ENCODE measurements at places on chromosomes 13 and 19. TPM values are rescaled to one million over a fixed set of nuclear protein-coding genes. Genes with fewer than 3 reads are reported as not detected.

Gene CEACAM3
- not detected for total RNA-seq

- H3K4me3 ChIP-seq = no peak overlapping the region
- DNase-seq = no peak
- peaks cover 24% of the 10 kb centered on the region for H3K4me1 ChIP-seq
- no peaks in the 10 kb centered on the region for H3K27me3 ChIP-seq
- peaks cover 3% of the 10 kb centered on the region for H3K36me3 ChIP-seq
These were observed 64.1 kb downstream of the KLF12 start for GRCh38 chr13:74070065-74070464.

DNA sequence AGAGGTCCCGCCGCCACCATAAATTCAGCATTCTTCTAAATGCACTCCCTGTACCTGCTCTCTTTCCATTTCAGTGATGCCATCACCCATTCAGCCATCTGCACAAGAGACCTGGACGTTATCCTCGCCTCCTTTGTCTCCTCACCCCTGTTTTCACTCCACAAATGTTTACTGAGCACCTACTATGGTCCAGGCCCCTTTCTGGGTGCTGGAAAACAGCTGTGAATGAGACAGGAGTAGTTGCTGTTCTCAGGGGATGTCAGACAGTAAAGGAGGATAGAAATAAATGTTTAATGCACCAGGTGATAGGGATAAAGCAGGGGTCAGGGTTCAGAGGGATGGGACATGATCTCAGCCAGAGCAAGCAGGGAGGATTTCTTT is 3.3 kb downstream of the AP1M1 start:
- peaks cover 35% of the 10 kb centered on the region for H3K36me3 ChIP-seq
- no peaks in the 10 kb centered on the region for H3K27me3 ChIP-seq
- H3K4me1 ChIP-seq = peaks cover 45% of the 10 kb centered on the region
- H3K4me3 ChIP-seq = no peak overlapping the region
- H3K27ac ChIP-seq = no peak overlapping the region

Gene ZNF611
- total RNA-seq = 15.3 TPM

DNA sequence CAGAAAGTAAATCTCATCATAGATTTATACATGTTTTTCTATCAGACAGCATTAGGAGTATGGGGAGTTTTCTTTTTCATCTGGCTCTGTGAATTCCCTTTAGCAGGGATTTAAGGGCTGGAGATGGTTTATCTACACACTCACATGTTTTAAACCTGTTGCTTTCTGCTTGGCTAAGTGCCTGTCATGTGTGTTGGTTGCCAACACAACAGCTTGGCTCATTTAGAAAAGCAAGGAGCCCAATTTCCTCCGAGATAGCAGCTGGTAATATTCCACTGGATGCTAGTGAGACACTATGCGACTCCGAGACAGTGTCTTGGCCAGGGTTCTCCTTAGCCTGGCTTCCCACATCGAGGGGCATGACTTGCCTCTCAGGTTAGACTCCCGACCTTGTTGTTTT is 83.3 kb downstream of the KLF5 start:
- no peak for DNase-seq
- peaks cover 18% of the 10 kb centered on the region for H3K4me1 ChIP-seq
- no peak overlapping the region for H3K4me3 ChIP-seq
- no peak overlapping the region for H3K27ac ChIP-seq

GRCh38 chr13:71864094-71864985 is 2.7 kb downstream of the DACH1 start:
- DNase-seq = peak; percentile 17
- peaks cover 27% of the 10 kb centered on the region for H3K27me3 ChIP-seq
- H3K36me3 ChIP-seq = no peaks in the 10 kb centered on the region
- H3K4me1 ChIP-seq = peaks cover 3% of the 10 kb centered on the region
- H3K4me3 ChIP-seq = no peak overlapping the region
- no peak overlapping the region for H3K27ac ChIP-seq

GRCh38 chr13:20994441-20994821 is 67.0 kb downstream of the LATS2 start:
- no peak overlapping the region for H3K4me3 ChIP-seq
- peaks cover 52% of the 10 kb centered on the region for H3K36me3 ChIP-seq
- no peaks in the 10 kb centered on the region for H3K27me3 ChIP-seq
- H3K27ac ChIP-seq = peak overlapping the region; percentile 86
- no peak for DNase-seq

GRCh38 chr13:42035905-42036521 is 12.4 kb upstream of the DGKH start:
- H3K4me1 ChIP-seq = peaks cover 9% of the 10 kb centered on the region
- H3K36me3 ChIP-seq = no peaks in the 10 kb centered on the region
- H3K27me3 ChIP-seq = no peaks in the 10 kb centered on the region
- DNase-seq = no peak
